NT2/D1 (cell line): ENCODE measurements at places on chromosomes 4 and X.

DNA sequence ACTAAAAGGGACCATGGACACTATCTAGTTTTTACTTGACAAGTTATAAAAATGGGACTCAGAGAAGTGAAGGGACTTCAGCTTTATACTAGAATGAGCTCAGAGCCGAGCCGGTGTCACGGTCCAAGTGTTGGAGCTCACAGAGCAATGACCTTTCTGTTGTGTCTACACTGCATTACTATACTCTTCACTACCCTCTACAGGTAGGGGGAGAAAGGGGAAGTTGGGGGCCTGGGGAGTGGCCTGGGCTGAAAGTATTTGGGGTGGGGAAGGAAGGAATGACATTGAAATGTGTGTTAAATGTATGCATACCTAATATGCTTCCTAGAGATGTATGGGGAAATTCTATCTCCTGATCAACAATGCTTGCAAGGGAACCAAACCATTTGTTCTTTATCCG lies 48.8 kb upstream of the HHIP start:
- DNase-seq: no peak

- no peak for DNase-seq
Measured at GRCh38 chr4:35963383-35963782, 280.9 kb downstream of the ARAP2 start.

DNA sequence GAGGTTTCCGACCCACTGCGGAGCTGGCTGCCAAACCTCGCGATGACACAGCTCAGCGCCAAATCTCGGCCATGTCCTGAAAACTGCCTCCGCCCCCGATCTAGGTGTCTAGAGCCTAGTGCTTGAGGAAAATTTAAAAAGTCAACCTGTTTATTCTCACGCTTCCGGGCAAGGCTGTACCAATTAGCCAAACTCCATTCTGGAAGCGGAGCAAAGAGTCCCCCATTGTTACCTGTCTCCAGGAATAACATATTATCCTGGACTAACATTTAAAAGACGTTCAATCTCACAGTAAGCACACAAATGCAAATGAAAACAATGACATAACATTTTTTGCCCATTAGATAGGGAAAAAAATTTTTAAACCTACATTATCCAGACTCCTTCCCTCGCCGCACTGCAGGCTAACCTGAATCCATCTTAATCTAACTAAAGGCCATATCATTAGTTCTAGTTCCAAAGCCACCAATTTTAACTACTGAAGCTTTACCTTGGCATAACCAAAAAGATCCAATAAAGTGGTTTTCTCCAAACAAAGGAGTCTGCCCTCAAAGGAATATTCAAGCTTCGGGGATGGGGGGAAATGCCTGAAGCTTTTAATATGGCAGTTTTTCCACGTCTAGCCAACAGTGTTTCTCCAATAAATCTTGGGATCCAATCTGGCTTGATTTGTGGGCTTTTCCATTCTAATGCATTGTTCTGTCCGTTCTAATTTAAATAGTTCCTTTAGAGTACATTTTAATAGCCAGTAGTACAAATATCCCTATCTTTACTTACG lies 1.9 kb downstream of the HUWE1 start:
- no peak for DNase-seq

DNA sequence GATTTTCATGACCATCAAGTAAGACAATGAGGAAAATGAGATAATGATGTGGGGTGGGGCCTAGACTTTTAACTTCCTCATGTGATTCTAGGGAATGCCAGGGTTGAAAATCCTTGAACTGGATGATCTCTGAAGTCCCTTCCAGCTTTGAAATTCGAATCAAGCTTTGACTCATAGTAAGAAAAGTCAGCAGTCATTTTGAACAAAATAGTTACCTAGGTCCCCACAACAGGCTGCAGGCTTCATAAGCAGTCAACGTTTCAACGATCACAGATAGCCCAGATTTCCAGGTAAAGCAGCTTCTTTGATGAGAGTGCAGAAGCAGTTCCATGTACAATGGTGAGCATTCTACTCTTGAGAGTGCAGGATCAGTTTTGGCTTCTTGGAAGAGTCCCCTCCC lies 93.7 kb downstream of the GRIA3 start:
- DNase-seq: no peak

GRCh38 chr4:164337219-164337944 lies 416.5 kb upstream of the SMIM31 start:
- no peak for DNase-seq

- DNase-seq: no peak
Measured at GRCh38 chr4:96593422-96593821, 753.5 kb downstream of the PDHA2 start.

GRCh38 chr4:86653237-86653865 lies 59.2 kb downstream of the PTPN13 start:
- peak; percentile 28 for DNase-seq

- DNase-seq: no peak
Measured at GRCh38 chr4:147610686-147611085, 6.5 kb upstream of the TMEM184C start.

GRCh38 chr4:151646322-151646721 lies 114.5 kb downstream of the GATB start:
- DNase-seq: peak; percentile 6
